ENCODE measurements at places on chromosomes 4 and X.

- H3K36me3 ChIP-seq: peaks cover 7% of the 10 kb centered on the region
- no peaks in the 10 kb centered on the region for H3K27me3 ChIP-seq
- peak overlapping the region; percentile 81 for H3K27ac ChIP-seq
- no peak overlapping the region for H3K4me3 ChIP-seq
Observed at GRCh38 chr4:38687571-38688011, 23.6 kb downstream of the KLF3 start.

DNA sequence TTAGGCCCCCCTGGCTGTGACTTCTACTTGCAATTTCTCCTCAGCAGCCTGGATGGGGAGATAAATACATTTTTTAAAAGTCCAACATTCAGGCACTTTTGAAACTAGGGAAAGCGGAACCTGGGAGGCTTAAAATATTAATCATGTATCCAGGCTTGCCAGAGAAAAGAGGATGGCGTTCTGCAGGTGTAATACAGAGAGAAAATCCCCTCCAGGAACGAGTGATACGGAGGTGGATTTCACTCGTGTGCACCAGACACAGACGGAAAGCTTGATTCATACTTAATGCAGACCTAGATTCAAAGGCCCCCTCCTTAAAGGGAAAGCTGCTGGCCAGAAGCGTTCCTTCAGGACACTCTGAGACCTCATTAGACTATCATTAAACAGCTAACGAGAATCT lies 354.0 kb upstream of the BOD1L1 start:
- H3K4me1 ChIP-seq: no peaks in the 10 kb centered on the region
- no peak for DNase-seq
- H3K4me3 ChIP-seq: no peak overlapping the region
- no peak overlapping the region for H3K27ac ChIP-seq
- H3K36me3 ChIP-seq: no peaks in the 10 kb centered on the region

DNA sequence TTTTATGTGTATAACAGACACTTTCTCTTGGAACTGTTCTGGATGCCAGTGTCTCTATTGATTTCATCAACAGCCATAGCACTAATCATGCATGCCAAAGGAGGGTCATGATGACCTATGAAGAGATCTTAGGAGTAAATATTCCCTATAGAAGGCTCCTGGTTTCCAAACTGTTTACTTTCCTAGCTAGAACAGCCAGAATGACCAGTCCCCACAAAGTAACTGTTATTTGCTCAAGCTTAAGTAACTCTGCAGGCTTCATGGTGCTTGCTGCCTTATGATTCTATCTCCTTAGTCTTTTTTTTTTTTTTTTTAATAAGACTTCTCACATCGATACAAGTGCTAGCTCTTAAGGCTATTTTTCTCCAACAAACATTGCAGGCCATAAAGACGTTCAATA lies 12.4 kb downstream of the S100G start:
- H3K4me1 ChIP-seq: peaks cover 2% of the 10 kb centered on the region
- no peak overlapping the region for H3K4me3 ChIP-seq
- H3K27ac ChIP-seq: no peak overlapping the region
- H3K27me3 ChIP-seq: no peaks in the 10 kb centered on the region
- DNase-seq: no peak

DNA sequence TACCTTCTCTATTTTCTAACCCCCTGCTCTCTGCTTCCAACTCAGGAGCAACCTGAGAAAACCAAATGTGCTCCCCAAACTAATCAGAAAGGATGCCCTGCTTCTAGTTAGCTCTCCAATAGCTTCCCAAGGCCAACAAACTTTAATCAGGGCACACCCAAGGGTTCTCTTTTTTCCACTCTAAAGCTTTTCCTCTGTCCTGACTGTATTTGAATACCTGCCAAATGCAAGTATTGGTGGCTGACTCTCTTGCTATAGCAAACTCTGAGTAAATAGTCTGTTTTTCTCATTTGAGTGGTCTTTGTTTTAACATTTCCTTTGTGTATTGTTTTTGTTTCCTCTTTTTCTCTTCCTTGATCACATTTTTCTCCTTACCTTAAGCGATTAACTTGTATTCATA lies 52.5 kb downstream of the GBA3 start:
- DNase-seq: no peak
- no peaks in the 10 kb centered on the region for H3K4me1 ChIP-seq
- no peaks in the 10 kb centered on the region for H3K27me3 ChIP-seq
- H3K36me3 ChIP-seq: no peaks in the 10 kb centered on the region
- no peak overlapping the region for H3K27ac ChIP-seq
- no peak overlapping the region for H3K4me3 ChIP-seq

DNA sequence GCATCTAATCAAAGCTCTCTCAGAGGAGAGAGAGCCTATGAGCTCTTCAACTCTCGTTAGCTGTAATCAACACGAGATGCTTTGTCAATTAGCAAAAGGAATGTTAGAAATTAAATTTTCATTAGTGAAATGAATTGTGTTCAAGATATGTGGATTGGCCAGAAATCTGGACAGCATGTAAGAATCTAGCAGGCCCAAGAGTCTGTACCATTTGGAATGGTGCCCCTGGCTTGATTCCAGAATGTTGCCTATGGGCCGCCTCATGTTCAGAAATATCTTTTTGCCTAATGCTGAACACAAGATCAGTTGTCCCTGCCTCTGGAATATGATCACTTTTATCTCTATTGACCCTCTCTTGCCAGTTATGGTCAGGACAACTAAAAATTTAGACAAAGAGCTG lies 88.2 kb downstream of the RBM46 start:
- H3K4me3 ChIP-seq: no peak overlapping the region
- no peak overlapping the region for H3K27ac ChIP-seq
- no peaks in the 10 kb centered on the region for H3K4me1 ChIP-seq
- no peaks in the 10 kb centered on the region for H3K36me3 ChIP-seq
- no peak for DNase-seq
- H3K27me3 ChIP-seq: no peaks in the 10 kb centered on the region
